ENCODE measurements at places on chromosomes 7 and 10.
A peak's percentile ranks its signal among the peaks of the same experiment; 100 is the strongest.

DNA sequence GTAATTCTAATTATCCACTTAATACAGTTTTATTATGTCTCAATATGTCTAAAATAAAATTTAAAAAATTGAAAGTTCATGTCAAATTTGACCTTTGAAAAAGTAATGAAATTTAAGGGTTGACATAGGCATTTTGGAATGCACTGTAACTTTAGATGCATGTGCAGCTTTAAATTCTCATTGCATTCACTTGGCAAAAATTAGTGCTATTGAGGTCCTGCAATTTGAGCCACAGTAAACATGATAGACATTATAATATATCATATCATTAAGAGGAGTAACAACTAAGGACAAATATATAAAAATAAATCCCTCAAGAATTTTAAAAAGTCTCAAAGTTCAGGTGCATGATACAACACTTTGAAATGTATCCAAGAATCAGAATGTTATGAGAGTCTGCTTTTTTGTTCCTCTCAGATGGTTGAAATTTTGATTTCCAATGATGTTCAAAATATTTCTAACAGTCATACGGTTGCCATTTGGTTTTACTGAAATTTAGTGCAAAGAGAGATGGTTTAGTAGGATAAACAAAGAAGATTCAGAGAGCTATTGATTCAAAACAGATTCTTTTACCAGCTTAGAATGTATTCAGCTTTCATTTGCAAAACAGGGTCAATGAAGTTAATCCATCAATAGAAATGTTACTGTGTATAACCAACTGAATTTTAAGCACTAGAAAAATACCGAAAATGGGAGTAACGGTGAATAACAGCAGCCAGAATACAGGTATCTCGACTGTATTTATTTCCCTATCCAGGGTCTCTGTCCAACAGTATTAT lies 71.8 kb downstream of the SEMA3A start:
- no peak for DNase-seq

GRCh38 chr10:77360835-77361234 lies 276.8 kb downstream of the KCNMA1 start:
- no peak for DNase-seq

- peak; percentile 52 for DNase-seq
These were observed 134.4 kb upstream of the FAM3C start for GRCh38 chr7:121530227-121531174.

DNA sequence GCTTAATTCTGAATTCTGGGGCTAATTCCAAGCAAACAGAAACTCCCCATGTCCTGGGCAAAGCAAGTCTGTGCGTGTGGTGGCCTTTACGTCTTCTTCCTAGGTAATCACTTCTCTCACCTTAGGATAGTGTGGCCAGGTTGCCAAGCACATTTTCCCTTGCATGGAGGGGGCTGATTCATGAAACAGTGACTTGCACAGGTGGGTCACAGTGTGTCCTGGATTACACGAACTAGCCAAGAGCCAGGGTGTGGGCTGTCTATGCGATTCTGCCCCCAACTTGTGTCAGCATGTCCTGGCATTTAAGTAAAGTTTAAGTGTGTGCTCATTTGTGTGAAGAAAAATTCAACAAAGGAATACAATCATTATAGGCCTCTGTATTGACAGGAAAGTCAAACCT lies 18.5 kb upstream of the SEM1 start:
- no peak for DNase-seq

DNA sequence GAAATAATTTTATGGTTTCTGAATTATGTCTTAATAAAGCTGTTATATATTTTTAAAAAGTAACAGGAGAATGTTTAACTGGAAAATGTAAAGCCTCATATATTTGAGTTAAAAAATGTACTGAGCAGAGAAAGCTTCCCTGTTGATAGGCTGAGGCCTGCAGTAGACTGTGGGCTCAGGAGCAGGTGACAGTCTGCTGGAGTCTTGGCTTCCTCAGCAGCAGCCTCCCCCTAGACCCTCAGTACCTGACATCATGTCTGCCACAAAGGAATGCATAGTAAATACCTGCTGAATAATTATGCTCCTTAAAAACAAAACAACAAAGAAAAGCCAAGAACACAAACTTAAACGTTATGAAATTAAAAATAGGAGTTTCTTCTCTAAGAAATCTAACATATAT lies 73.9 kb upstream of the NOBOX start:
- no peak for DNase-seq

- no peak for DNase-seq
These were observed 2.9 kb upstream of the OSBPL3 start for GRCh38 chr7:24982917-24983316.

DNA sequence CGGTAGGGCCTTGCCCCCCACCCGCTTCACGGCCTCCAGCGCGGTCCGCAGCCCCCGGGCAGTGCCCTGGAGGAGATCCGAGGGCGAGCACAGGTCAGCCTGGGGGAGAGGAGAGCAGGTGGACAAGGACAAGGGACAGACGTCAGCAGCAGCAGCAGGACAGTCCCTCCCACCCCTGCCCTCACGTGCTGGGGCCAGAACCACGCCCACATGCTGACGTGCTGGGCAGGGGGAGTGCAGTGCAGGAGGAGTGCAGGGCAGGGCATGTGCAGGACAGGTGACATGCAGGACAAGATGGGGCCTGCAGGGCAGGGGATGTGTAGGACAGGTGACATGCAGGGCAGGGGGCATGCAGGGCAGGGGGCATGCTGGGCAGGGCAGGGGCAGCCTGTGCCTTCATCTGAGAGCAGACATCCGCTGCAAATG lies 1.5 kb upstream of the SAP25 start:
- DNase-seq = no peak

GRCh38 chr7:120164-120991 lies 72.0 kb upstream of the FAM20C start:
- DNase-seq = no peak

DNA sequence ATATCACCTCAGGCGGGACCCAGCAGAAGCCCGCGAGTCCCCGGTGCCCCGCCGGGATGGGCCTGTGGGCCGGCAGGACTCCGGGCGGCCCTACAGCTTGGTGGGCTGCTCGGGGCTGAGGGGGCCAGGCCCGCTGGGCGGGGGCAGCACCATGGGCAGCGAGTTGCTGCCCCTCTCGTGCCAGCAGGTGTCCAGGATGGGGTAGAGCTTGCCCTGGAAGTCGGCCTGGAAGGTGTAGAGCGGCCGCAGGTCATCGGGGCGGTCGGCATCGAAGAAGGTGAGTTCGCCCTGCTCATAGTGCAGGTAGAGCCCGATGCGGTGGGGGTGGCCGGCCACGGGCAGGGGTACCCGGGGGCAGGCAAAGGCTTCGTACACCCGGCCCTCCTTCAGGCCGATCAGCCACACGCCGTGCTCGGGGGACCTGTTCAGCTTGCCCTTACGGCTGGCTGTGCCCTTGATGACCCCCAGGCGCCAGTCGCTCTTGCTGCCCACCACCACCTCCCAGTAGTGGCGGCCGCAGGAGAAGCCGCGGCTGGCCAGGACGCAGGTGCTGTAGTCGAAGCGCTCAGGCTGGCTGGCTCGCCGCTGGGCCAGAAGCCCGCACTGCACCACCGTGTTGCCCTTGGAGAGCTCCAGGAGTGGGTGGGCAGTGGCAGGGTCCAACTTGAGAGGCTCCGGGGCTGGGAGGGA lies 4.3 kb upstream of the NSUN5 start:
- no peak for DNase-seq

DNA sequence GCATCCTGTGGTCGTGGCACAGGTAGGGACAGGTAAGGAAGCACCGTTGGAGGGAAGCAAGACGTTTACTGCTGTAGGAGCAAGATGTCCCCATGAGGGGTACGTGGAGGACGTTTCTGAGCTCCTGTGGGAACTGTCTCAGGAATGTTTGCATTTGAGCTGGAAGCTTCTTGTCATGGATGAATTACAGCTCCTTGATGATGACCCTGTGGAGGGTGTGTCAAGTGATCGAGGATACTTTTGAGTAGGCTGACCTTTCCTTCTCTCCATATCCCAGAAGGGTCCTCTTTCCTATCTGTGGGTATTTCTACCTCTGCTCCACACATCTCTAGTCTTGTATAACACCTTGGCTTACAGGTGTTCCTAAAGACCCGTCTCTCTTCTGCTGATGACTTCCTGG lies 94.8 kb downstream of the PFKFB3 start:
- DNase-seq = no peak

DNA sequence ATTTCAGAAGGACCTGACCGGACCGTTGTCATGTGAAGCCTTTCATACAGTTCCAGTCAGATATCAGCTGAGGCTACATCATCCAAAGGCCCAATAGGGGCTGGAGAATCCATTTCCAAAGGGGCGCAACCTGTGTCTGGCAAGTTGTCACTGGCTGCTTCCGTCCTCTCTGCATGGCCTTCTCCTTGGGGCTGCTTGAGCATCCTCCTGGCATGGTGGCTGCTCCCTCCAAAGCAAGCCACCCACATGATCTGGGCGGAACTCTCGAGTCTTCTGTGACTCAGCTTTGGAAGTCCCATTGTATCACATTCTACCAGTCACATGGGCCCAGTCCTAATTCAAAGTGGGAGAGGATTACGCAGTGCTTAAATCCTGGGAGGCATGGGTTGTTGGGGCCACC lies 207.0 kb upstream of the SHH start:
- no peak for DNase-seq

GRCh38 chr10:107163076-107163855 lies 1.2 kb downstream of the SORCS1 start:
- no peak for DNase-seq

- no peak for DNase-seq
These were observed 120.0 kb downstream of the SEC23IP start for GRCh38 chr10:120012566-120012965.

- no peak for DNase-seq
These were observed 53.0 kb downstream of the DNAJC1 start for GRCh38 chr10:21950566-21950965.

DNA sequence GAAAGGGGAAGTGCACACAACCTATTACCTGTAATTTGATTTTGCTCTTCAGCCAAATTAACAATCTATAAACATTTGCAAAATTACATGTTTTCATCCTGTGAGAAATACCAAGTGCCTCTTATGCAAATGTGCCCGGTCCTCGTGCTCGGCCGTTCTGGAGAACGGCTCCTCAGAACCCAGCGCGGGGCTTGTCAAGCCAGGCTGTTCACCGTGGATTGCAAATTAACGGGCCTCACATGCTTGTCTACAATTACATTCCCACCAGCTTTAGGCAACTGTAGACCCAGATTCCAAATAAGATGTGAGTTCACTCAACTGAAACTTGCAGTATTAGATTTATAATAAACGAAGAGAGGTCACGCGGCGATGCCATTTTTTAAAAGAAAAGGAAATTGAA lies 8.8 kb downstream of the FOXL3 start:
- no peak for DNase-seq

DNA sequence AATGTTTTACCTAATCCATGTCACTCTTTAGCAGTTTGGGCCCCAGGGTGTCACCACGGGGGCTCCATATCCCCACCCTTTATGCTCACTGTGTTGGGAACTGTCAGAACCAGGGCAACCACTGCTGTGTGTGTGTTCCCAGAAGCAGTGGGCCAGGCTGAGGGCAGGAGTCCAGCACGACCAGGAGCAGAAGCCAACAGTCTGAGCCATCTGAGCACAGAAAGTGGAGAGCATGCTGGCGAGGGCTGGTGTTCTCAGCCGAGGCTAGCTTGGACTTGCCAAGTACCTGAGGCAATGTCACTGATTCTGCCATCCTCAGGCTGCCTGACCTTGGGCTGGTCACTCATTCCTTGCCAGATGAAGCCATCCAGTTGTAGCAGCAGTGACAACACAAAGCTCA lies 285.0 kb downstream of the BMPER start:
- DNase-seq = no peak

DNA sequence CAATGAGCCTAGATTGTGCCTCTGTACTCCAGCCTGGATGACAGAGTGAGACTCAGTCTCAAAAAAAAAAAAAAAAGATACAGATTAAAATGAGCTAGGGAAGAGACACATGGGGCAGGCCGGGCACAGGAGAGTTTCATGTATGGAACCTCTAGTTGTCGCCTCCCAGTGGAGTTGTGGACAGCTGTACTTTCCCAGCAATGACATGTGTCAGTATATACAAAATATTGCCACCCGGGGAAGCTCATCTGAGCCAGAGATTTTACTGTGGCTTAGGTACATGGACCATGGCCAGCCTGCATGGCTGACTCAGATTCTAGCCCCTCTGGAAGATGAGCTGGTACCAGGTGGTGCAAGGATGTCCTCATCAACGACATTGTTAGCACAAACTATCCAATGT lies 87.4 kb downstream of the COL26A1 start:
- DNase-seq = no peak

DNA sequence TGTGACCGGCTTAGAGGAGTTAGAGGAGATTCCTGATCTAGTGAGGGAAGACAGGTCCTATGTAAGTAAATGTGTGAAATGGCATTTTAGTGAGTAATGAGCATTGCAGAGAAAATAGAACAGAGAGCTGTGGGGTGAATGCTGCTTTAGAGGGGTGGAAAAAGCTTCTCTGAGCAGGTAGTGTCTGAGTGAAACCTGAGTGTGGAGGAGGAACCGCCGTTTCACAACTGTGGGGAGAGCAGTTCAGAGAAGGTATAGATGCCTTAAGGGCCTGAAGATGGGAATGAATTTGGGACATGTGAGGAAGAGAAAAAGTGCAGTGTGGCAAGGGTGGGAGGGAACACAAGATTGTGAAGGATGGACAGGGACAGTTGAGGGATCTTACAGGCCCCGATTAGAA lies 21.6 kb downstream of the FBH1 start:
- DNase-seq = no peak

GRCh38 chr10:79069325-79070080 lies 737 bp downstream of the ZMIZ1 start:
- peak; percentile 7 for DNase-seq

- no peak for DNase-seq
These were observed 195.2 kb downstream of the TMEM26 start for GRCh38 chr10:61257956-61258496.

GRCh38 chr10:509361-510102 lies 179.9 kb downstream of the DIP2C start:
- no peak for DNase-seq

DNA sequence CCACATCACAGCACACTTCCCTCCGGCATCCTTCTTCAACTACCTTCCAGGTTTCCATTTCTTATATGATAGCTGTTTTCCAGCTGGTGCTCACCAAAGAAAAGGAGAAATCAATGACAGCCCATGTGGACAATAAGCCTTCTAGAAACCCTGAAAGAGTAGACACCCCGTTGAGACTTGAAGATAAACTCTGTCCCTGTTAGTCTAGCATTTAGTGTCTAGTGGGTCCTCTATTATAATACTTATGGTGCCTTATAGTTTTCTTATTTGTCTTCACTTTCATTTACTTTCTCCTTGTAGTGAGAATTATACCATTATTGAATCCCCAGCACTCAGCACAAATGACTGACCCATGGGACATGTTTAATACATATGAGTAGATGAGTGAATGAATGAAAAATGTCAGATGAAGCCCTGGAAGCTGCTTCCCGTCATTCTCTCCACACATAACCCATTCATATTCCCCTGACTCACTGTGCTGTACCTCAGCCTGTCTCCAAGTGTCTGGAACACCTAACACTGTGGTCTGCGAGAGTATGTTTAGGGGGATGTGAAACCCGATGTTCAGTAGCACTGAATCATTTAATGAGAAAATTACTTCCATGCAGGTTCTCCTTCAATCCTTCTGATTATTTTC lies 377.6 kb downstream of the GPR158 start:
- no peak for DNase-seq

DNA sequence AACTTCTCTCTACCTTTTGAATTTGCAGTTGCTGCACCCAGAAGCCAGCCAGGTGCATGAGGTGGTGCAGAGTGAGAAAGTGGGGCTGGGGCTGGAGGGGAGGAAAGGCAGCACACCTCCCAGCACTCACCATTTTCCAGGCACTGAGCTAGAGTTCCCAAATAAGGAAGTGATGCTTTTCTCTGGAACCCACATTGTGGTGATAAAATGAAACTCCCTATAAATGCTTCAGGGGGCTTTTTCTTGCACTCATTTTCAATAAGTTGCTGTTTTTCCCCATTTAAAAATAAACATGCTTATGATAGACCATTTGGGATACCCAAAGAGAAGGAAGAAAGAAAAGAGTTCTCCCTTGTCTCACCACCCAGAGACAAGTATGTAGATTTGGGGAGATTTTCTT lies 42.8 kb upstream of the TNS3 start:
- DNase-seq = no peak
